Breast epithelium (tissue), 4 donors: ENCODE measurements at places on chromosomes 7 and 10.

- no peak for DNase-seq
- H3K4me1 ChIP-seq: no peaks in the 10 kb centered on the region
- H3K4me3 ChIP-seq: no peak overlapping the region
These were observed 988.6 kb downstream of the SORCS1 start for GRCh38 chr10:106175760-106176377.

DNA sequence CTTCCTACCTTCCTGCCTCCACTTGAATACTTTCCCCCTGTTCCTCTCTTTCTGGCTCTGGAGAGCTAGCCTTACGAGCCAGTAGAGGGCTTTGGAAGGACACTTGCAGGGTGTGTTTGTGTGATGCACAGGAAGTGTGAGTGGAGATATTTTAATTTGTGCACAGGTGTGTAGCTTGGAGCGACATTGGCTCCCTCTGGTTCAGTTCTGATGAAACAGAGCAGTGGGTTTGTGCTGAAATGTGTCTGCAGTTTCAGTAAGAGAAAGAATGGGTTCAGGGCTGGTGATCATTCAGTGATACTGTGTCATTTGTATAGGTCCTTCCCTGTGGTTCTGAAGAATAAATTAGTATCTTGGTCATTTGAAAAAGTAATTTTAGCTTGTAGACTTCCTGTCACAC, 86.9 kb downstream of the SND1 start:
- H3K27me3 ChIP-seq: no peaks in the 10 kb centered on the region
- no peak for DNase-seq
- H3K4me1 ChIP-seq: no peaks in the 10 kb centered on the region
- H3K27ac ChIP-seq: no peak overlapping the region
- H3K4me3 ChIP-seq: no peak overlapping the region

- H3K4me1 ChIP-seq: peaks cover 10% of the 10 kb centered on the region
- H3K4me3 ChIP-seq: peak overlapping the region; percentile 71
- DNase-seq: no peak
- no peaks in the 10 kb centered on the region for H3K27me3 ChIP-seq
These were observed 610 bp downstream of the AVPI1 start for GRCh38 chr10:97686301-97686961.

DNA sequence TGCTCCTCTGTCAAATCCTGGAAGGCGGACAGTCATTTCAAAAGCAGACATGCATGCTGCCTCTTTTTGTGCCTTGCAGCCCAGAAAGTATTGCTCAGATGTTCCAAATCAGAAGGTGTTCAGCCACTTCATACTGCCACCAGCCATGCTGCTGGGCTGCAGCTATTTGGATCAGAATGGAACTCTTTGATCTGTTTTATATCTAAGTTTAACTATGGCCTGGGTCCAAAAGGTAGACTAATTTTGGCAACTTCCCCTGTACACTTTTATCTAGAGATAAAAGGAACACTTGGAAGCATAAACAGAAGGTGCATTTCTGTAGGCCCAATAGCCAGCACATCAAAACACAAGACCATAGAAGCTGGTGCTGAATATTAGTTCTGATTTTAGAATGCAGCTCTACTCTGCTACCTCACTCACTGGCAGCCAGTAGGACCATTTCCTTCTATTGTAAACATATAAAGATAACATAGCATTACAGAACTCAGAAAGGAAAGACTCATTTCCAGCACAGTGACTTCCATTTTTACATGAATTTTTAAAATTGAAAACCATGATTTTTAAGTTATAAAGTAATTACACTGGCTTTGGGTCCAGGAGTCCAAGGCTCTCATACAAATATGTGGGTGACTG, 143.1 kb upstream of the CAV2 start:
- no peak for DNase-seq
- H3K27ac ChIP-seq: peak overlapping the region; percentile 85
- H3K4me3 ChIP-seq: no peak overlapping the region

DNA sequence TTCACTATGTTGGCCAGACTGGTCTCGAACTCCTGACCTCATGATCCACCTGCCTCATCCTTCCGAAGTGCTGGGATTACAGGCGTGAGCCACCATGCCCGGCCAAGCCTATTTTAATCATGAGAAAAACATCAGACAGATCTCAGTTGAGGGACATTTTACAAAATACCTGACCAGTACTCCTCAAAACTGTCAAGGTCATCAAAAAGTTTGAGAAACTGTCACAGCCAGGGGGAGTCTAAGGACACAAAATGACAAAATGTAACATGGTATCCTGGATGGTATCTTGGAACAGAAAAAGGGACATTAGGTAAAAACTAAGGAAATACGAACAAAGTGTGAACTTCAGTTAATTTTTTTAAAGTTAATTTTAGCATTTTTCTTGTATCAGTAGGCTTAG, 219.8 kb upstream of the PPP1R3A start:
- H3K27ac ChIP-seq: no peak overlapping the region
- no peak overlapping the region for H3K4me3 ChIP-seq
- H3K27me3 ChIP-seq: no peaks in the 10 kb centered on the region
- no peaks in the 10 kb centered on the region for H3K4me1 ChIP-seq

GRCh38 chr10:69736886-69737641, 64.6 kb upstream of the COL13A1 start:
- H3K36me3 ChIP-seq: no peaks in the 10 kb centered on the region
- no peaks in the 10 kb centered on the region for H3K4me1 ChIP-seq
- H3K4me3 ChIP-seq: no peak overlapping the region

- H3K27me3 ChIP-seq: no peaks in the 10 kb centered on the region
- H3K36me3 ChIP-seq: no peaks in the 10 kb centered on the region
- no peak overlapping the region for H3K27ac ChIP-seq
- no peaks in the 10 kb centered on the region for H3K4me1 ChIP-seq
- DNase-seq: no peak
These were observed 57.7 kb upstream of the KLF14 start for GRCh38 chr7:130791746-130792145.

GRCh38 chr10:103839872-103840739, 15.3 kb downstream of the SH3PXD2A start:
- peaks cover 14% of the 10 kb centered on the region for H3K4me1 ChIP-seq
- no peaks in the 10 kb centered on the region for H3K36me3 ChIP-seq
- H3K27ac ChIP-seq: no peak overlapping the region
- DNase-seq: no peak

- DNase-seq: no peak
- H3K36me3 ChIP-seq: no peaks in the 10 kb centered on the region
These were observed 2.7 kb upstream of the MUC17 start for GRCh38 chr7:101017064-101017777.

- H3K4me3 ChIP-seq: no peak overlapping the region
- no peaks in the 10 kb centered on the region for H3K27me3 ChIP-seq
- no peaks in the 10 kb centered on the region for H3K4me1 ChIP-seq
- DNase-seq: no peak
These were observed 64.1 kb upstream of the MPP7 start for GRCh38 chr10:28366994-28367393.

GRCh38 chr10:61878740-61879068, 22.8 kb upstream of the ARID5B start:
- no peak for DNase-seq
- no peak overlapping the region for H3K4me3 ChIP-seq
- H3K27ac ChIP-seq: no peak overlapping the region
- H3K27me3 ChIP-seq: no peaks in the 10 kb centered on the region

GRCh38 chr7:1922870-1923236, 252.8 kb downstream of the ELFN1 start:
- H3K27ac ChIP-seq: no peak overlapping the region
- no peaks in the 10 kb centered on the region for H3K4me1 ChIP-seq

DNA sequence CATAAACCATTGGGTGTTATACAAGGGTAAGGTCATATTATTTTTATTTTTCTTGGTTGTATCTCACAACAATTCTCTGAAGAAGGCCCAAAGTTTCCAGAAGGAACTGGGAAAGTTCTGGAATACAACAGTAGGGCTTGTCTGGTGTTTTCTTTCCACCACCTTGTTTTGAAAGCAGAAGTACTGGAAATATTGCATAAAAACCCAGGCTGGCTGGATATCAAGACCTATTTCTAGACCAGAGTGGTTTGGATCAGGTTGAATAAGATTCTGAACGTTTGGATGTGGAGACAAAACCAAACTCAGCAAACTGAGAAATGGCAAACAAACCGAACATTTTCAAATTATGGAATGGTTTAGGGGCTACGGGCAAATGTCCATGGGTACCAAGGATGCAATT, 182.6 kb upstream of the FZD8 start:
- peak overlapping the region; percentile 81 for H3K27ac ChIP-seq
- no peaks in the 10 kb centered on the region for H3K4me1 ChIP-seq
- no peak overlapping the region for H3K4me3 ChIP-seq
- no peaks in the 10 kb centered on the region for H3K27me3 ChIP-seq
- DNase-seq: no peak
- no peaks in the 10 kb centered on the region for H3K36me3 ChIP-seq

- no peak overlapping the region for H3K4me3 ChIP-seq
- DNase-seq: no peak
- H3K27me3 ChIP-seq: no peaks in the 10 kb centered on the region
These were observed 154.8 kb downstream of the DNAJB9 start for GRCh38 chr7:108724251-108725100.

GRCh38 chr7:15652776-15653290, 33.6 kb downstream of the MEOX2 start:
- DNase-seq: no peak
- H3K36me3 ChIP-seq: no peaks in the 10 kb centered on the region
- H3K4me1 ChIP-seq: no peaks in the 10 kb centered on the region
- H3K27me3 ChIP-seq: no peaks in the 10 kb centered on the region
- H3K27ac ChIP-seq: no peak overlapping the region

GRCh38 chr7:150341263-150342120, at the start of gene RARRES2:
Gene RARRES2, minus strand, starts transcription at chr7:150341629. Its CDS starts 1,020 bp downstream, at chr7:150340609.
- H3K36me3 ChIP-seq: no peaks in the 10 kb centered on the region
- peak within 1 kb of the TSS; percentile 72 for H3K27ac ChIP-seq
- H3K4me3 ChIP-seq: peak within 1 kb of the TSS; percentile 81
- H3K27me3 ChIP-seq: no peaks in the 10 kb centered on the region

DNA sequence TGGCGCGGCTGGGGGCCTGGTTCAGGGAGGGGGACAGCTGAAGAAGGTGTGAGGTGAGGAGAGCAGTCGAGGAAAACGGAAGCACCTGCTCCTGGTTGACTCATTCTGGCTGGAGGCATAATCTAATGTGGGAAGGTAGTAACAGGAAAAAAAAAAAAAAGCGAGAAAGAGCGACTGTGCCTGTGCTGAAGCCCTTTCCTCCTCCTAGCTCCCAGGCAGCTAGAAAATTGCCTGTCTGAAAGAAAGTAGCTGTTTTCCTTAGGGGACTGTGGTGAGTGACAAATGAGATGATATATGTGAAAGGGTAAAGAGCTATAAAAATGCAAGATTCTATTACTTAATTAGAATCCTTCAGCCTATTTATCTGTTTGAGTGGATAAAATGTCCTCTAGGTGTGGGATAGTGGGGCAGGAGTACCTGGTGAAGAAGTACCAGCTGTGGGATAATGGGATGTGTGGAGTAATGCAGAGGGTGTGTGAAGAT, 4.9 kb upstream of the MEST start:
- no peak for DNase-seq
- peak overlapping the region; percentile 83 for H3K27ac ChIP-seq
- H3K4me1 ChIP-seq: no peaks in the 10 kb centered on the region
- H3K27me3 ChIP-seq: no peaks in the 10 kb centered on the region
- peak overlapping the region; percentile 60 for H3K4me3 ChIP-seq

DNA sequence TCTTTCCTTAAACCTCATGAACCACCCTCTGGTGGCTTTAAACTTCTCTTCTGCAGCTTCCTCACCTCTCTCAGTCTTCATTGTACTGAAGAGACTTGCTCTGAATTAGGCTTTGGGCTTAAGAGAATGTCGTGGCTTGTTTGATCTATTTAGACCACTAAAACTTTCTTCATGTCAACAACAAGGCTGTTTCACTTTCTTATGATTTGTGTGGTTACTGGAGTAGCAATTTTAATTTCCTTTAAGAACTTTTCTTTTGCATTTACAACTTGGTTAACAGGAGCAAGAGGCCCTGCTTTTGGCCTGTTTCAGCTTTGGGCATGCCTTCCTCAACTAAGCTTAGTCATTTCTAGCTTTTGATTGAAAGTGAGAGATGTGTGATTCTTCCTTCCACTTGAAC, 38.1 kb upstream of the CDHR3 start:
- no peak overlapping the region for H3K27ac ChIP-seq
- no peaks in the 10 kb centered on the region for H3K27me3 ChIP-seq
- H3K36me3 ChIP-seq: no peaks in the 10 kb centered on the region
- no peaks in the 10 kb centered on the region for H3K4me1 ChIP-seq
- no peak for DNase-seq

- DNase-seq: no peak
- no peaks in the 10 kb centered on the region for H3K36me3 ChIP-seq
- no peaks in the 10 kb centered on the region for H3K27me3 ChIP-seq
- H3K27ac ChIP-seq: no peak overlapping the region
These were observed 83.2 kb downstream of the GATA3 start for GRCh38 chr10:8137726-8138125.

DNA sequence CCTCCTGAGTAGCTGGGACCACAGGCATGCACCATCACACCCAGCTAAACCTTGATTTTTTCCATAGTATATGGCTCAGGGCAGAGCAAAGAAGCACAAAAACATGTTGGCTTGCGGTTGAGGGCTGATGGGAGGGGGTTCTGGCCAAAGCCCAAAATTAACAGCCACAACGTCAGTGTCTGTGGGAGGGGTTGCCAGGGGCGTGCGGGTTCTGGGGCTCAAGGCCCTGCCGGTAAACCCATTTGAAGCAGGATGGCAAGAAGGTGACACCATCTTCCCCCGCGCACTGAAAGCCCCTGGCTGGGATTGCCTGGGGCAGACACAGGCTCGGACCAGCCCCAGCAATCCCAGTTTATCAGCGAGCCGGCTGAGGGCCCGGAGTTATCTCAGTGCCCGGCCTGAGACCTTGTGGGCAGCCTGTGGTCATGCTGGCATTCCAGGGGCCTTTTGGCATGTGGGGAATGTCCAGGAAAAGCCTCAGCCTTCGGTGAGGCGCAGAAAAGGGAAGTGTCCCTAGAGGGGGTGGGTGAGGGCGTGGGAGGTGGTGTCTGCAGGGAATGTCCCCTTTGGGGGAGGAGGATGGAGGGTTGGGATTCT, 167.7 kb upstream of the TNRC18 start:
- no peaks in the 10 kb centered on the region for H3K36me3 ChIP-seq
- no peak for DNase-seq
- peaks cover 7% of the 10 kb centered on the region for H3K4me1 ChIP-seq

- no peaks in the 10 kb centered on the region for H3K4me1 ChIP-seq
- no peaks in the 10 kb centered on the region for H3K27me3 ChIP-seq
- peak overlapping the region; percentile 63 for H3K27ac ChIP-seq
These were observed 44.8 kb upstream of the DMBT1 start for GRCh38 chr10:122515588-122516231.

GRCh38 chr7:762885-763284, 35.8 kb upstream of the PRKAR1B start:
- no peak overlapping the region for H3K27ac ChIP-seq
- H3K4me3 ChIP-seq: no peak overlapping the region
- H3K36me3 ChIP-seq: peaks cover 10% of the 10 kb centered on the region
- no peaks in the 10 kb centered on the region for H3K27me3 ChIP-seq

DNA sequence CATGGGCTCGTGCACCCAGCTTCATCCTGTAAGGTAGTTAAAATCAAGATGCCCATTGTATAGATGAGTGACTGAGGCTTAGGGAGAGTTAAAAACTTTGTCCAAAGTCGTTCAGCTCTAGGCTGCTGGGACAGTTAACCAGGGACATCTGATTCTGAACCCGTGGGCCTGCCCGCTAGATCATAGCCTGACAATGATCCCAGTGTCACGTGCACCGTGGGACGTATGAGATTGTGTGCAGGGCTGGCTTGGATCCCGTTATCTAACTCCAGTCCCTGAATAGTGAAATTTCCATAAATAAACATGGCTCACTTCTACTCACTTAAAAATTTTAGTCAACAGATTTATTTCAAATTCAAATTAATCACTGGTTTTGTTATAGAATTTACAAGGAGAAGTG, 24.9 kb downstream of the C10orf120 start:
- DNase-seq: no peak
- H3K4me1 ChIP-seq: no peaks in the 10 kb centered on the region
- H3K27ac ChIP-seq: no peak overlapping the region
- no peak overlapping the region for H3K4me3 ChIP-seq
- no peaks in the 10 kb centered on the region for H3K36me3 ChIP-seq
- H3K27me3 ChIP-seq: no peaks in the 10 kb centered on the region
